Stimulated activated CD4-positive, alpha-beta T cell treated with anti-CD3 and anti-CD28 coated beads, Interleukin-4, amount 100 ng/mL, for 24 hours (primary cell): ENCODE measurements at places on chromosomes 12 and 14.

DNA sequence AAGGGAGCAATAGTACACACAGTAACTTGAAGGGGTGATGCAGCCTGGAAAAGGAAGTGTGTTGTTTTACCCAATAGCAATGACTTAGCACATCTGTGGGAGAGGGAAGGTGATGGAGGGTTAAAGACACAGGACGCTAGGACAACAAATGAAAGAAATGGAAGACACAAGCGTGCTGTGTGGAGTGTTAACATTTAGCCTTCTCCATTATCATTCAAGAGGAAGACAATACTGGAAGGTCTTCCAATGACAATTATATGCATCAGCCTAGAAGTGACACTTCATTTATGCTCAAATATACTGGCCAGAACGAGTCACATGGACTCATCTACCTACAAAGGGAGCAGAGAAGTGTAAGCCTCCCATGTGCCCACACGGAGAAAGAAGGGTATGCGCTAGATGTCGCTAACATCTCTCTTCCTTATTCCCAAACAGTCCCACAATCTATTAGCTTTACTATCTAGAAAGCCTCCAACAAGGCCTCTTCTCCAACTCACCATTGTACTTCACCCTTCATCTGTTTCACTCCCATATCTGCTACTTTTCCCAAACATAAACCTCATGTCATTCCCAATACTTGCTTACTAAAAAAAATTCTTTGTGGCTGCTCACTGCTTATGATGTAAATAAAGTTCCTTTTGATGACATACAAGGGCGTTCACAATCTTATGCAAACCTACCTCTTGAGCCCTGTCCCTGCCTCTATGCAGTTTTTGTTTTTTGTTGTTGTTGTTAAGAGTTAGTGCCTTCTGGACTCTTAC, 20.3 kb downstream of the PPM1H start:
- DNase-seq = no peak

DNA sequence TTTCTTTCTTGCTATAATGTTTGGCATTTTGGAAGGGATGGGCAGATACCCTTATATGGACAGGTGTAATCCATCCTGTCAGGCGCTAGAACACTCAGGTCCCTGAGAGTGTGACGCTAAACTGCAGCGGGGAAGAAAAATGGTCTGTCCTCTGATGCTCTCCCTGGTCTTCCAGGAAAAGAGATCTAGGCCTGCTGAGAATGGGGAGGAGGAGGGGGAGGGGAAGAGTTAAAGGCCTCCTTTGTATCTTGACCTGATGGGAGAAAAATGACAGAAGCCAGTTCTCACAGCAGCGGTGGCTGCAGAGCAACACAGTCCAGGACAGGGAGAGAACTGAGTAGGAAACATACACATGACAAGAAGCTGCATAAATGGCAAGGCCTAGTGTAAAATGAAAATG, 61.1 kb downstream of the RPS6KA5 start:
- DNase-seq = no peak

- no peak for DNase-seq
These were observed 95.8 kb downstream of the ITPK1 start for GRCh38 chr14:93019970-93020369.

DNA sequence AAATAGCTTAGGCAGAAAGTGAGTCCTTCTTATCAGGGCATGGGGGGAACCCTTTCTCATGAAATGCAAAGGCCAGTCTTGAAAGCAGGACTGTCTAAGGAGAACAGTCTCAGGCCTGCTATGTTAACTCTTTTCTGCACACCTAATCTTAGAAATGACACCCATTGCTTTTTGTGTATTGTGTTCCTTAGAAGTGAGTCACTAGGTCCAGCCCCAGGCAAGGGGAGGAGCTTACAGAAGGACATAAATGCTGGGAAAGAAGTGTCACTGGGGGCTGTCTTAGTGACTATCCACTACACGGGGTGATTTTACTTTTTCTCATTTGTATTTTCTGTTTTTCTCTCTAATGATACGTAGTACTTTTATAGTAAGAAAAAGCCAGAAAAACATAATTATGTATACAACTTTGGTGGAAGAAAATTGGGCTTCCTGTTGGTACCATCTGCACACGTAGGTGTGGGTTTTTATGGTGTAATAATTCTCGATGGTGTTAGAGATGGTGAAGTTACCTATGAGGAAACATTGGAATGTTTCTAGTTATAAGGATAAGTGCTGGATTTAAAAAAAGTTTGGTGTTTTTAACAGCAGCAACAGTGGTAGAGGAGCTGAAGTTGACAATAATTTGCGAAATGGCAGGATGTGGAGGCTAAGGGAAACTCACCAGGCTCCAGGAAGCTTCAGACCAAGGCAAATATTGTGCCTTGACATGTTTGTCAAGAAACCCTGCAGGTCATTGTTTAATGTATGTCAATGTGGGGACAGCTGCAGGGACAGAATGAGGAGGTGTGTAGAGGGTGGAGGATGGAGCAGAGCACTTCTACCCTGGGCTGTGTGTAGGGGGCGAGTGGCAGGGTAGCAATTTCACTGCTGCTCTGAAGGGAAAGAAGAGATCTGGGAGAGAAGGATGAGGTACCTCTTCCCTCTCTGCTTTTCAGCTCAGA, 214.9 kb downstream of the KTN1 start:
- DNase-seq = no peak

GRCh38 chr12:131384544-131384855, 326.4 kb upstream of the SFSWAP start:
- no peak for DNase-seq
